ENCODE measurements at places on chromosomes 12 and 14.

- DNase-seq: no peak
Measured at GRCh38 chr12:104347374-104348075, 44.0 kb downstream of the EID3 start.

- DNase-seq: no peak
Measured at GRCh38 chr14:103619057-103619456, 10.0 kb upstream of the KLC1 start.

- DNase-seq: no peak
Measured at GRCh38 chr12:102107970-102108369, 11.9 kb downstream of the NUP37 start.

GRCh38 chr12:26754148-26754547, 78.8 kb downstream of the ITPR2 start:
- no peak for DNase-seq

DNA sequence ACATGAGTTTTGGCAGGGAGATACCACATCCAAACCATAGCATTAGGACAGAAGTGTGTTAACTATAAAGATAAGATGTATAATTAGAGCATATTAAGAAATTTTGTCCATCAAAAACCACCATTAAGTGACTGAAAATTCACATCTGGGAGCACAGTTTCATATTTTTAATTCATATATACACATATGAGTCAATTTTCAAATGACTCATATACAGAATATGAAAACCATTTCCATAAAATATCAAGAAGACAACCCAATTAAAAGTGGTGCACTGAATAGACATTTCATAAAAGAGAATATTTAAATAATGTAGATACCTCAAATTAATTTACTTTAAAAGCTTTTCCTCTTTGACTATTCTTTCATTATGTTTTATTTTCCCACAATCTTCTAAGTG, 25.3 kb downstream of the MUCL1 start:
- DNase-seq: peak; percentile 70

- no peak for DNase-seq
Measured at GRCh38 chr12:125262851-125263250, 197.6 kb downstream of the AACS start.

GRCh38 chr12:53751336-53752191, at the start of gene CISTR:
Gene CISTR (minus strand): TSS chr12:53751979.
- DNase-seq: no peak

DNA sequence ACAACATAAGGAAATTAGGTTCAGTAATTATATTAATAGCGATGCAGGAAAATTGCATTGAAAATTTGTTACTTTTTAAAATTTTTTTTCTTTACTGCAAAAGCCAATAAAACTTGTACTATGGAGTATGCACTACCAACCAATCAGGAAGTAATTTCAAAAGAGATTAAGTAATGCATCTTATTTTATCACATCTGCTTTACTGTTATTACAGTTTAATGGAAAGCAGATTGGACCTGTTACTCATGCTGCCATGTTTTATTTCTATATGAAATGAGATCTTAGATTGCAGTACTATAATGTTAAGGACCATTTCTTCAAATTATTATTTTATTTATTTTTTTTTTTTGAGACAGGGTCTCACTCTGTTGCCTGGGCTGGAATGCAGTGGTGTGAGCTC, 1.7 kb upstream of the STRN3 start:
- no peak for DNase-seq

DNA sequence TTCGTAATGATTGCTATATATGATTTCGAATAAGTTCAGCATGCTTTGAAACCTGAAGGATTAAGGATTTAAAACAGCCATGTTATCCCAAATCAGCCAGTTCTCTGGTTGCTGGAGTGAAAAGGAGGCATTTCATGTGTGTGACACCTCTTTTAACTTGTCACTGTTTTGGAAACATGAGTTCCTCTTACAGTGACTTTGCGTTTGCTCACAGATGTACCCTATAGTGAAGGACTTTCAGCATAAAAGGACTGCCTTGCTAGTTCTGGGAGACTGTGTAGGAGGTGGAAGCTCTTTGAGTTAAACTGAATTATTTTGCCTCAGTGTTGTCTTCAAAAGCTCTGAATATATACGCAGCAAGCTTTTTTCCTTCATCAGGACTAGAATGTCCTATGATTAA, 7.6 kb downstream of the RNASE11 start:
- DNase-seq: no peak

DNA sequence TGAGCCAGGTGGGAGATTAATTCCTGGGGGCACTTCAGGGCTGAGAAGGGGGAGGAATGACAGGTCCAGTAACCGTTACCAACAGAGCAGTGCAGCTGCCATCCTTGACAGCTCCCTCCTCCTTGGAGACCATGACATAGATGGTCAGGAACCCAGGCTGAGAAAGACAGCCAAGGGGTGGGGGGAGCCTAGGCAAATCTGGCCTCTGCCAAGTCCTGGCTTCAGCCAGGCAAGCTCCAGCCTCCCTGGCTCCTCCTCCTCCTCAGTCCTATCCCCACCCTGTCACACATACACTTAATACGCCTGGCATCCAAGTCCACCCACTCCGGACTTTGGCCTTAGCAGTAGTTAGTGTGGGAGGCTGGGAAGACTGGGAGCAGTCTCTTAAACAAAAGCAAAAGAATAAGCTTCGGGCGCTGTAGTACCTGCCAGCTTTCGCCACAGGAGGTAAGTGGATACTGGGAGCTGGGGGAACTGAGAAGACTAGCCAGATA, at the start of gene RDH5:
RDH5 (plus strand) TSS at position 323 of the 494 bp plus-strand sequence. CDS start 792 bp downstream, outside the sequence.
- DNase-seq: peak; percentile 73

DNA sequence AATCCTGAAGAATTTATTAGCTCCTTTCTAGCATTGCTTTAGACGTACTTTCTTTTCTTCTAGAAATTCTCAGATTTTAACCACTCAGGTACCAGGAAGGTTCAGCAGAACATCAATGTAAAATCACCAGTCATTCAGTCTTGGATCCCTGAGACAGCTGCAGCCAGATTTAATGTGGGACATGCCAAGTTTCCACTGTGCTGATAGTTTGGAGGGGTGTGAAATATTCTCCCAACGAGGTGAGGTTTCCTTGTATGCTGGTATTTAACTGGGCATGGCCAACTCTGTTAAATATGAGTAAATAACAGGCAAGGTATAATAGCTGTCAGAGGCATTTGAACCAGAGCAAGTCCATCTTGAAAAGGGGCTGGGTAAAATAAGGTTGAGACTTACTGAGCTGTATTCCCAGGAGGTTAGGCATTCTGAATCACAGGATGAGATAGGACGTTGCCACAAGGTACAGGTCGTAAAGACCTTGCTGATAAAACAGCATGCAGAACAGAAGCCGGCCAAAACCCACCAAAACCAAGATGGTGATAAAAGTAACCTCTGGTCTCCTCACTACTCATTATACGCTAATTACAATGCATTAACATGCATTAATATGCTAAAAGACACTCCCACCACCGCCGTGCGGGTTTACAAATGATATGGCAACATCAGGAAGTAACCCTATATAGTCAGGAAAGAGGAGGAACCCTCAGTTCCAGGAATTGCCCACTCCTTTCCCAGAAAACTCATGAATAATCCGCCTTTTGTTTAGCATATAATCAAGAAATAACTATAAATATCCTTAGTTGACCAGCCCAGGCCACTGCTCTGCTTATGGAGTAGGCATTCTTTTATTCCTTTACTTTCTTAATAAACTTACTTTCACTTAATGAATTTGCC, 75.2 kb upstream of the RASSF8 start:
- no peak for DNase-seq

GRCh38 chr14:71212683-71213107, 305.4 kb downstream of the PCNX1 start:
- DNase-seq: no peak

DNA sequence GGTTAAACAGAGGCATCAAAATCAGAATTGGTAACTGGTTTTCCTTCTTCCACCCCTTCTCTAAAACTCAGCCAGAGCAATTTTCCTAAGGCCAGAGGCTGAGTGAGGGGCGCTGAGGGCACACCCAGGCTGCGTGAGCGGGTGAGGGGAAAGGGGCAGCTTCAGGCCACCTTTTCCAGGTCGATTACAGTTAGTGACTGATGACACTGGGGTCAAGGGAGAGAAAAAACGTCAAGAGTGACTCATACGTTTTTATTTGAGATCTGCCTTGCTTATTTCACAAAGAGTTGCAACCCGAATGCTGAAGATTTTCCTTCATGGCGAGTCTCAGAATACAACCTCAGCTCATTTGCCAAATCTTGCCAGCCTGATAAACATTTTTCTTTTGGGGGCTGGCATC, 46.7 kb upstream of the EVL start:
- DNase-seq: no peak

GRCh38 chr14:68929623-68930307, 49.3 kb downstream of the ACTN1 start:
- DNase-seq: no peak

- DNase-seq: no peak
Measured at GRCh38 chr12:105466901-105467598, 136.6 kb downstream of the C12orf75 start.

DNA sequence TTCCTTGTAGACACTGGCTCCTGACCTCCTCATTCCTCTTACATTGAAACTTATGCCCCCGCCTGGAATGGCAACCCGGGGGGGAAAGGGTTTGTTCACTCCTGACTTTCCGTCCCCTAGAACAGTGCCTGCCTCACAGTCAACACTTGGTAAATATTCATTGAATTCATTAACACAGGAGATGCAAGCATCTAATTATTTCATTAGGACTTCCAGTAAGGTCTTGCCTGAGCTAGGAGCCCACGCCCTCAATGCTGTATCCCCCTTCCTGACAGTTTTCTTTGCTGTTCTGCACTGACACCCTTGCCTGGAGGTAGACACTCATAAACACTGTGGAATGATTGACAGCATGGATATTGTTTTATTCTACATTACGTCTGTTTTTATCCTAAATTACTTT, 49.3 kb upstream of the CHST11 start:
- no peak for DNase-seq

- no peak for DNase-seq
Measured at GRCh38 chr12:17588968-17589367, 501.0 kb downstream of the RERGL start.

GRCh38 chr12:28415755-28416154, 225.5 kb downstream of the CCDC91 start:
- peak; percentile 94 for DNase-seq

DNA sequence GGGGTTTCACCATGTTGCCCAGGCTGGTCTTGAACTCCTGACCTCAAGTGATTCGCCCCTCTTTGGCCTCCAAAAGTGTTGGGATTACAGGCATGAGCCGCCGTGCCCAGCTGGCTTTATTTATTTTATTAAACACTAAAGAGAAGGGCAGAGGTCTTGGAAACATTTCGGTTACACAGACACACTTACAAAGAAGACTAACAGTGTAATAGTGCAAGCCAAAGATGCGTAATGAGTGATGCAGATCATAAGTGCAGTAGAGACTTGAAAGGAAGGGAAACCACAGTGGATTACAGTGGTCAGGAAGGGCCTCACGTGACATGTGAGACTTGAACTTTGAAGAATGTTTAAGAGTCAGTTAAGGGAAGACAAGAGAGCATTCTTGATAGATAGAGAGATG, 33.9 kb upstream of the CDK17 start:
- DNase-seq: peak; percentile 99

GRCh38 chr12:22046968-22047390, 961 bp downstream of the CMAS start:
- peak; percentile 44 for DNase-seq

- DNase-seq: no peak
Measured at GRCh38 chr14:78633752-78634151, 463.6 kb downstream of the NRXN3 start.

DNA sequence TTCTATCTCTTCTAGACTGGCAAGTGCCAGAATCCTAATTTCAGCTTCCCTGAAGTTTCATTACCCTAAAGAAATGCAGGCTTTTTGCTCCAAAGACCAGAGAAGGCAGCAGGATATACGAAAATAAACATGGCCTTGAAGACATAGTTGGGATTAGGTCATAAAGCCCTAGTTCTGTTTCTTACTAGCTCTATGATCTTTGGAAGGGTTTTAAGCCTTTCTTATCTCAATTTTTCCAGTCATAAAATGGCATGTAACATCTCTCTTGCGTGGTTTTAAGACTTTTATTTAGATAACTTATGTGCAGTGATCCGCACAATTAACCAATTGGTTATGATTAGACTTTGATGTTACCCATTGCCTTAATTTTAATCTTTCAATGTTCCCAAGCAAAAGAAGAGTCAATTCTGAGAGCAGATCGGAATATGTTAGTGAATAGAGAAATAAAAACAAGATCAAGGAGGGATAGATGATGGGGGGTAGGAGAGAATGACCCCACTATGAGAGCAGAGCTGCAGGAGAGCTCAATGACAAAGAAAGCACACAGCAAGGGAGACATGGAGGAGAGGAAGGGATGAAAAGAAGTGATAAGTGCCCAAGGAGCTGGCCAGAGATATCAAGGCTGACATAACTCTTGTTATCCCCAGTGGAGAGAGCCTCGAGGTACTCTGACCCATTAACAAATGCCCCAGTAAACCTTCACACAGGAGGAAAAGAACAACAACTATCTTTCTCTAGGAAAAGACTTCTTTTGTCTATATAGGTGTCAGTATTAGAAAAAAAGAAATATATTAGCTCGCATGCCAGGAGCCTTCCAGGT, 53.0 kb upstream of the ANP32D start:
- DNase-seq: no peak

DNA sequence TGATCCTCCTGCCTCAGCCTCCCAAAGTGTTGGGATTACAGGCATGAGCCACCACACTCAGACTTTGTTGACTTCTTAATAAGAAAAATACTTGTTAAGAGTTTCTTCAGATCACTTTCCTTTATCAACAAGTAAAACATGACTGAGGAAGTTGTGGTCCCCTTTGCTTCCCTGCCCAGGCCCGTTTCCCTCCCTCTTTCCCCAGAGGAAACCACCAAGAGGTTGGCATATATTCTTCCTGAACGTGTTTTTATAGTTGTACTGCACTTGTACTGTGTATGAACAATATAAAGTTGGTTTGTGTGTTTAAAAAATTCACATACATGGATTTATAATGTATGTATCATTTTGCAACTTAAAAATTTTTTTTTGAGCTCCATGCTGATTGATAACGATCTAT, 28.4 kb downstream of the PTPN11 start:
- no peak for DNase-seq

DNA sequence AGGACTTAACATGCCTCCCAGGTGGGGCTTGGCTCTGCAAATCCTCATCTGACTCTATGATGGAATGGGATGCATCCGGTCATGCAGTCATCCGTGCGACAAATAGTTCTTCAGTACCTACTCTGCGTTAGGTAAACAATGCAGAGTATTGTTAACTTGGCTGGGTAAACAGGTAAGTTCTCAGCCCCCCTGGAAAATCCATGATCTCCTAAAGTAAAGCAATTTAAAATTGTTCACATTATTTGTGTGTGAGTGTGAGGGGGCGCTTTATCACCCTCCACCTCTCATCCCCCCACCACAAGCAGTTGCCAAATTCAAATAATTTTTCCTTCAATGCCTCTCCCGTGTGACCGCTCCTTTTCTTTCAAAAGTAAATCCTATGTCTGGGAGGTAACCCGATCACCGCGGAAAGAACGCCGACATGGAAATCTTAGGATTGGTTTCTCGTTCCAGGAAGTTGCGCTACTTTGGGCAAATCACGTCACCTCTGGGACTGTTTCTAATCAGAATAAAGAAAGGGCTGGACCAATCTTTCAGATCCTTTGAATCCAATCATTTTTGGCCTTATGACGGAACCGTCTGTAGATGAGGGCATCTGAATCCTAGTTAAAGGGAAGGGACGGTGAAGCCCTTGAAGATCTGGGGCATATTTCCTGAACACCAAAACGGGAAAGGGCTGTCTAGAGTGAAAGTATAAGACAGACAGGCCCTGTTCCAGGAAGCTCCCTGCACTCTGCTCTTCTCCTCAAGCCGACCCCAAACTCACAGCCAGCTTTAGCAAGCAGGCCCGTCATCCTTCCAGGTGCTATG, 44.0 kb upstream of the SINHCAF start:
- DNase-seq: no peak

GRCh38 chr14:50123062-50123461, 6.7 kb upstream of the VCPKMT start:
- DNase-seq: no peak

GRCh38 chr12:55955344-55955743, 10.5 kb downstream of the PMEL start:
- no peak for DNase-seq
